ENCODE measurements at places on chromosomes 16 and 17.
A peak's percentile ranks its signal among the peaks of the same experiment; 100 is the strongest.

DNA sequence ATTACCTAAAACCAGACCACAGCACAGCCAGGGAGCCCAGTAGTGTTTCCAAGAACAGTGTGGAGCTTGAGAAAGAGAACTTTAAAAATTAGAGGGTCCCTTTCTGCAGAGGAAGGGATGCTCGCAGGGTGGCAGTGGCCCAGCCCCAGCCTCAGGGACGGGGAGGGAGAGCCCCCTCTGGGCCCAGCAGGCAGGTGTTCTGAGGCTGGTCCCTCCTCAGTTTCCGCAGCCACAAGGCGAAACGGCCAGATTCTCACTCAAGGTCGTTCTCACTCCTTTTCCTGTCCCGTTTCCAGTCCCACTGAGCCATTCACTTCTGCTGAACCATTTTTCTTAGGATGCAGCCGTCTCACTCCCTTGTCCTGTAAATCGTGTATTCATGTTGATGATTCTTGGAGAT is 20.0 kb downstream of the CIBAR2 start:
- DNase-seq = no peak

DNA sequence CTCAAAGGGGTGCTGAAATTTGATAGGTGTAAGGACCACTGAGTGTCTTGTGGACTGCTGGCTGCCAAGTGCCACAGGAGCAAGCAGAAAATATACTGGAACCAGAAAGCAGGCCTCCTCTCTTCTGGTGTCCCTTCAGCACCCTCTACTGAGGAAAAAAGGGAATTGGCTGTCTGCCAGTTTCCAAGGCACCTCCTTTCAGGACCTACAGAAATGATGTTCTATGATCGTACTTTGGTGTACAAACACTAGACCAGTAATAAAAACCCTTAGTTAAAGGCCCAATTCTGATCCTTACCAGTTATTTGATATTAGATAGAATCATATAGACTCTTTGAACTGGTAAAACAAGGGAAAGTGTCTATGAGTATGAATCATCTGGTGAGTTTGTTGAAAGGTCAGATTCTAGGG is 35.8 kb upstream of the BCAS3 start:
- DNase-seq = peak; percentile 78

- no peak for DNase-seq
Observed at GRCh38 chr16:6751191-6751590, 581.5 kb upstream of the RBFOX1 start.

GRCh38 chr17:61536422-61536955 is 54.5 kb downstream of the NACA2 start:
- no peak for DNase-seq

GRCh38 chr16:84197466-84198128 is 6.6 kb downstream of the ADAD2 start:
- DNase-seq = no peak

GRCh38 chr17:10779609-10780008 is 24.3 kb downstream of the TMEM238L start:
- DNase-seq = no peak

DNA sequence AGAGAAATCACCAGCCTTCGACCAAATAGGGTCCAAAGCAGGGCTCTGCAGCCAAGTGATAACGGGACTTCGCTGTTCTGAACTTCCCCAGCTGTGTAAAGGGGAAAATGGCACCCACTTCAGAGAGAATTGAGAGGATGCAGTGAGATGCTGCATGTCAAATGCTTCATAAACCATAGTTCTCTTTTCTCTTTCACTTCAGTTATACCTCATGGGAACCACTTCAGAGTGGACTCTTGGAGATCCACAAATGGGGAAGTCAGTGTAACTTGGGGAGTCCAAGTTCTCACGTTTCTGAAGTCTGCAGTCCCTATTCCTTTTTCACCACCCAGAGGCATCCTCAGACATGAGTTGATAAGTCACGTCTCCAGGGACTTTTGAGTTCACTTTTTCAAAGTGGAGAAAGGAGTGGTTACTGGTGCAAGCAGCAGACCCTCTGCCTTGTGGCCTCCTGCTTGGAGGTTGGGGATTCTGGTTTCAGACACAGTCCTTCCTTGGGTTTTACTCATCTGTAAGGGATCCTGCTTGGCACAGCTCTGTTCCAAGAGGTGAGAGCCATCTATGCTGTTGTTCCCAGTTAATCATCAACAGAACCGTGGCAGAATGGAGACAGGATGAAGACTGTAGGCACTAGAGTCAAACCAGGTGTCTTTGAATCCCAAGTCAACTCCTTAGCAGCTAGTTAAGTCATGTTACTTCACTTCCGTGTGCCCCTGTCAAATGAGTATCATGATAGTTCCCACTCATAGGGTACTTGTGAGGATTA is 123.4 kb upstream of the NOL11 start:
- no peak for DNase-seq

DNA sequence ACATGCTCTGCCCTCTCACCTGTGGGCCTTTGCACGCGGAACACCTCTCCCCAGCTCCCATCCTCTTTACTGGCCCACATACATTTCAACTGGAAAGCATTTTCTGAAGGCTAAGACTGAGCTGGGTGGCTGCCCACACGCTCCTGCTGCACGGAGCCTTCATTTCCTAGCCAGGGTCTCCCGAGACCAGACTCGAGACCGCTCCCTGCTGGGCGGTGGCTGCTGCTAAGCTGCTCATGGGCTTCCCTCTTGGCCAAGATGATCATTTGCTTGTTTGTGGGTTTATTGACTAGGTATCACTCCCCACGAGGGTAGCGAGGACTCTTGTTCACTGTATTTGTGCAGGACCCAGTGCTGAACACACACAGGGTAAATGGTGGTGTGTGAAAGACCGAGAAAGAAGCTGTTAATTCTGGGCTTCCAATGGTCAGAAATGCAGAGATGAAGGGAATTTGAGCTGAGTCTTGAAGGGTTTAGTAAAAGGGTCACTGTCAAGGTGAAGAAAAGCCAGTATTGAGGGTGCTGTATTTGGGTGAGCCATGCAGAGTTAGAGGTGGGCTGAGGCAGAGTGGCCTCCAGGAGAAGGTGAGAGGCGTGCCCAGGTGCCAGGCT is 907 bp downstream of the TRAPPC2L start:
- peak; percentile 64 for DNase-seq

DNA sequence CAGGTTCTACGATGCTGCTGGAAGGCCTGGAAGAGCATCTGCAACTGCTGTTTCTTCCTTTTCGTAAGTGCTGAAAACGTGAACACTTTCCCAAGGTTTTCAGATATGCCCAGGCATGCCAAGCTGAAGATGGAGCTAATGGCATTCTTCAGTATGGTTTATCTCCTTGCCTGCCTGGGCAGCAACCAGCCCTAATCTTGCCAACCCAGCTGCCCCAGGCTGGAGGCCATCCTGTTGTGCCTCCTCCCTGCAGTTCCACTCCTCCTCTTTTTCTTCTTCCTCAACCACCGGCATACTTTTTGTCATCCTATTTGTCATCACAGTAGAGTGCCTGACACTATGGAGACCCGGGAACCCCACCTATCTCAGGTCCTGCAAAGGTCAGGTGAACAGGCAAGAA is 1849.3 kb downstream of the TP53TG3F start:
- DNase-seq = no peak

GRCh38 chr17:44752953-44753861 is 5.6 kb upstream of the ADAM11 start:
- no peak for DNase-seq

DNA sequence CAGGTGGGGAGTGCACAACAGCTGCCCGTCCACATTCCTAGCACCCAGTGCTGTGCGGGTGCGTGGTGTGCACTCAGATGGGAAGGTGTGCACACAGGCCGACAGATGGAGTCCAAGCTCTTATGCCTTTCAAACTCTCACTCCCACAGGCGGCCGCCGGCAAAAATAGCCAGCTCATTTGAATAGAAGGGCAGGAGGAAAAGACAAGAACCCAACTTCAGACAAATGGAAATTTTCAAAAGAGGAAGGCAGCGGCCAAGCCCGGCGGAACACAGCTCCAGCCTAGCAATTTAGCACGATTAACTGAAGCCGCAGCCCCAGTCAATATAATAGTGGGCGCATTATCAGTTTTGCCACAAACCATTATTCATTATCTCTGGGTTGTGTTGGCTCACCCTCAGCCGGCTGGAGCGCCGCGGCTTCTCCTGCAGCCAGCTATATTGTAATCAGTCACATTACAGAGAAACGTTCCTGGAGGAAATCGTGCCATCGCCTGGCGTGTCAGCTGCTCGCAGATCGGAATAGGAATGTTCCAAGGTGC is 103.9 kb upstream of the SEC14L1 start:
- DNase-seq = no peak

GRCh38 chr17:17401271-17401781 is 75.5 kb upstream of the MED9 start:
- DNase-seq = no peak

DNA sequence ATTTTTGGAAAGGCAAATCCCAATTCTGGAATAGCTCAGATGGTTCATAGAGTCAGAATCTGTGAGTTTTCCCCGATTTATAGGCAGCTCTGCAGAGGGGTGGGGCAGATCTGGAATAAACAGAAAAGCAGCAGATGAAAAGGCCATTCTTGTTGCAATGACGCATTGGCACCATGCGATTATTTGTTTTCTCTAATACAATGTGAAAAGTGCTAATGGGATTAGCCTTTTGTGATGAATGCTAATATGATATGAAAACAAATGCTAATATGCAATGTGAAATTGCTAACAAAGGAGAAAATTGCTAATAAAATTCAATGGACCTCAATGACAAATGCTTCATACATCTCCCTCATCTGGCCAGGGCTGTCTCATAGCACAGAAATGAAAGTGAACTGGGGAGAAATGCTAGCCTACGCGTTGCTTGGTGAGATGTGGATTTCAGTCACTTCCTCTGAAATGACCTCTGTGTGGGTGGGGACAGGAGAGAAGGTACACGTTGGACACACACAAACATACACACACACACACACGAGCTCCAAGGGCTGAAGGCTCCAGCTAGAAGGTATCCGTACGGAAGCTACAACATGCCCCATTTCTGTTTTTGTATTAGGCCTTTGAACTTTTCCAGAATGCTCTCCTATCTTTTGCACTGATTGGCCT is 394.5 kb downstream of the XYLT1 start:
- DNase-seq = no peak

GRCh38 chr16:76511203-76511602 is 234.0 kb downstream of the CNTNAP4 start:
- DNase-seq = no peak

GRCh38 chr16:27290562-27290961 is 22.0 kb upstream of the NSMCE1 start:
- DNase-seq = no peak

Measured in CD4-positive, alpha-beta T cell (primary cell).